IPS DF 19.7 (cell line): ENCODE measurements at places on chromosomes 11 and 22.

- DNase-seq = no peak
Measured at GRCh38 chr11:104151404-104152204, 12.3 kb downstream of the PDGFD start.

DNA sequence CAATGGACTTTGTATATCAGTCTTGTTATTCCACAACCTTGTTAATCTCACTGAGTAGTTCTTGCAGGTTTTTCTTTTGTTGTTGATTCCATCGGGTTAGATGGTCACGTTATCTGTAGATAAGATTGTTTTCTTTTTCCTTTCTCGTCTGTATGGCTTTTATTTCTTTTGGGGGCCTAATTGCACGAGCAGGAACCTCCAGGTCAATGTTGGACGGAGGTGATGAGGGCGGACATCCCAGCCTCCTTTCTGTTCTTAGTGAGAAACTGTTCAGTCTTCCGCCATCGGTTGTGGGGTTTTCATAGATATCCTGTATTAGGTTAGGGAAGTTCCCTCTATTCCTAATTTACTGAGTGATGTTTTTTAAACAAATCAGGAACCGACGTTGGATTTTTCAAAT, 4.8 kb upstream of the PRR33 start:
- no peak for DNase-seq

GRCh38 chr22:43203471-43203981, 16.6 kb upstream of the TTLL12 start:
- DNase-seq = no peak

- no peak for DNase-seq
Measured at GRCh38 chr11:3684819-3685172, 13.6 kb upstream of the CHRNA10 start.

DNA sequence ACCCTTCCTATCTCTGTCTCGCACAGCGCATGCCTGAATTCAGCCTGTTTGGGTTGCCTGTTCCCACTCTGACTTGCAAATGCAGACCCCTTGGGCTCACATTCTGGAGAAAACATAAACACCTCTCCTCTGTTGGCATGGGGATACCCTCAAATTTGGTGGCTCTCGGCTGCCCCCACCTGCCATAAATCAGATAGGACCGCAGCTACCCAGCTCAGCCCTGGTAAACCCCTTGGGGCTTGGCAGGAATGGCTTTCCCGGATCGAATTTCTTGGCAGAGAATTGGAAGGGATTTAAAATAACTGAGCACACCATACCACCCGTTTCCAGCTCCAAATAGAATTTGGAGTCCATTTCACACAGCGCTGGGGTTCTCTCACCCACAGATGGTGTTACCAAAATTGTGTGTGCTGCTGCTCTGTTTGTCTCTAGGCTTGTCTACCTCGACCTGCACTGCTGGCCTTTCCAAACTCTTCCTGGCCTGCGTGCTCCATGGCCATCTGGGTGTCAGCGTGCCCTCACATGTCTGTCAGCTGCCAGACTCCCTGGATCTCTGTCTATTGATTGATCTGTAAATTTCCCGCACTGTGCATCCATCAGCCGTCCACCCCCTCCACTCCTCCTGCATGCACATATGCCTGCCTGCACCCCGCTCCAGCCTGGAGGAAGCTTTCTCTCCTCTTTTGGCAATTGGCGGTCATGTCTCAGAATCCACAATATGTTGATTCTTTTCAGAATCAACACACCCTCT, 134.0 kb downstream of the NTM start:
- peak; percentile 64 for DNase-seq

GRCh38 chr11:62909107-62909894, 11.9 kb downstream of the CHRM1 start:
- DNase-seq = peak; percentile 97

DNA sequence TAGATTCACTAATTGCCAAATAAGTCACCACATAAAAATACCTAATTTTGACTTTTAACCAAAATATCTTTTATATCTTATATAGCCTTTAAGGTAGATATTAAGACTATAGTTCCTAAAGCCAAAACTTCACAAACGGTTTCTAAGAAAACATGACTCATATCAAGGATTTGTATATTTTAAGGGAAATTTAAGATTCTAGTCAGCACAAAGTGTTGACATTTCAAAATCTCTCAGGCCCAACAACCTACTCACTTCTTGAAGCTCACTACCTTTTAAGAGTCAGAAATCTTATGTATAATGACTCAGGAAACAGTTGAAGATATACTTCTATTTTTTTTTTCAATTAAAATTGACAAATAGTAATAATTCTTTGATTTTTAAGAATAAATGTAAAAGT, 221.9 kb downstream of the SBF2 start:
- no peak for DNase-seq

GRCh38 chr11:783581-784015, 6.3 kb downstream of the CEND1 start:
- DNase-seq = peak; percentile 91

DNA sequence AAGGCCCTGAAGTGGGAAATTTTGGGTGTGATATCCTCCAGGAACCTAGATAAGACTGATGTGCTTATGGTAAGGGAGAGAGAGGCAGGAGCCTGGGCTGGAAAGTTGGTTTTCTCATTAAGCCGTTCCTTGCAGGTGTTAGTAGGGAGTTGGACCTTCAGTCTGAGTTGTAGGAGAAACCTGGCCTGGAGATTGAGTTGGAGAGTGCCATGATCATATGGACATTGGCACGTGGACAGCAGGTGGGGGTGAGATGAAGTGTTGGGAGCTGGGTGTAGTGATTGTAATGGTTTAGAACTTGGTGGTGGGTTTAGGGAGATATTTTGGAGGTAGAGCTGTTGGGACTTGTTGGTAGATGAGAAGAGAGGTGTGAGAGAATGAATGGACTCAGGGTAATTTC, 4.9 kb downstream of the PPP6R2 start:
- no peak for DNase-seq

GRCh38 chr11:123100379-123101085, 38.6 kb upstream of the HSPA8 start:
- no peak for DNase-seq

DNA sequence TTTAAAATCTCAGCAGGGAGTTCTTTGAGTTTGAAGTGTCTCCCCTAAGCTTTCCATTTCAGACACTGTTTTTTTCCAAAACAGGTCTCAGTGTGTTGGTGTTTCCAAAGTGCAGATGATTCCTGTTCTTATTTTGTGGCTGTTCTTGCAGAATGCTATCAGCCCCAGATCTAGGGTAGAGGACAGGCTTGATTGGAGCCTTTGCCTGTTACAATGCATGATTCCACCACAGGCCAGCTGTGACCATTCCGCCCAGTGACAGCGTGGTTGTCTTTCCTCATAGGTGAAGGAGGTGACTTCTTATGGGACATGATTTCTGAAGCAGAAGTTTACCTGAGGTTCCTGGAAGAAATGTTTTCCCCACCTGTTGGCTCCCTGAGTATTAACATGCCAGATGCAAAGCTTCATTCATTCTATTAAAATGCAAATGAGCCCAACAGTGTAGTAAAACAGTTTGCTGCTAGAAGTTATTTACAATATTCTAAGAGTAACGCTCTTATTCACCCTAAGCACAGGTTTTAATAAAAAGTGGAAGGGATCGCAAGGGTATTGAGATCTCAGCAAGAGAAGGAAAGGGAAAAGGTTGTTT, 36.9 kb upstream of the BIRC3 start:
- no peak for DNase-seq

DNA sequence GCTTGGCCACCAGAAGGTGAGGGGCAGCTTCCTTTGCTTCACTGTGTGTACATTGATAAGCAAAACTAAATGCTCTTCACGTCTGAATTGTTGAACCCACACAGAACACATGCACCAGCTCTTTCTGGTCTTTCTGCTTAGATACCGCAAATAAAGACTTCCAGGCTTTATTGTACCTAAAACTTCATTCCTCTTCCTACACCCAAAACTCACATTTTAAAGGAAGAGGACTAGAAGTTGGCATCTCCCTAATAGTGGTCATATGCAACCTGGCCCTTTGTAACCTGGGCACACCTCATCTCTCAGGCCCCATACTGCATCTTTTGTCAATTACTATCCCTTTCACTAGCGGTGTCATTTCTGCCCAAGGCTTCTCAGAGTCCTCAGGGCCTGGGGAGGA, 5.9 kb downstream of the SLC17A6 start:
- DNase-seq = no peak

DNA sequence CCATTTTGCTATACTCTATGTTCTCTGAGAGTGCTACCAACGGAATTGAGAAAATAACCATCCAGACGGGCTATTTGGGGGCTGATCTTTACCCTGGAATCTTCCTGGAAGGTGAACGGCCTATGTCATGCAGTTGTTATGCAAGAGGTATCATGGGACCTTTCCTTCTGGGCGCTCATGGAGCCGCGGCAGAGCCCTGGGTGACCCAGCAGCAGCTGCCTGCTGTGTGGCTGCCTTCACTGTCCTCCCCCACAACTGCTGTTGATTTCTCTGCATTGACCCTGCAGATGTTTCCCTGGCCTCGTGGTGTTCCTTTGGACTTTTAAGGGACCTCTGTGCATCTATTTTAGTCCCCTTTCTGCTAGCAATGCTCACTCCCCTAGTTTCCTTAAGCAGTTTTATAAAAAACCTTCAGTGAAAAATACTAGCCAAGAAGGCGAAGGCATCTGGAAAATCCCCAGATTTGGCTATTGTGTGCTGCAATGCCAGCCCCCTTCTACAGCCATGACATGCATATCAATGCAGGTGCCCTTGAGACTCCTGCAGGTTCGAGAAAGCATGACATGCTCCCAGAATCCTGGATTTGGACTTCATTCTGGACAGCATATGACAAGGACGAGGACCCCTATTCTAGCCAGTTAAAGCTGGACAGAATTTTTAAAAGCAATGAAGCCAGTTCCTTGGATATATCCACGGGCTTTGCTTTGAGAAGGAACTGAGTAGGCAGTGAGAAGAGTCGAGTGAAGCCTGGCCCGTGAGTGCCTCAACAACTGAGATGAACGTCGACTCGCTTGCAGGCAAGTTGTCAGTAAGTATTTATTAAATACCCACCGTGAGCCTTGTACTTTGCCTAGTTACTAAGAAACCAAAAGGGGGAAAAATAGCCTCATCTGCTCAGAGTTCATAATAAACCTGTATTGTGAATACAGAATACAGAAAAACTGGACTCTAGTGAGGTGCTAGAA, at the start of gene SLC25A18:
SLC25A18 (plus strand) TSS at position 593 of the 965 bp plus-strand sequence. CDS start 16,447 bp downstream, outside the sequence.
- DNase-seq = no peak

GRCh38 chr11:93291898-93292297, 38.6 kb upstream of the DEUP1 start:
- DNase-seq = no peak

DNA sequence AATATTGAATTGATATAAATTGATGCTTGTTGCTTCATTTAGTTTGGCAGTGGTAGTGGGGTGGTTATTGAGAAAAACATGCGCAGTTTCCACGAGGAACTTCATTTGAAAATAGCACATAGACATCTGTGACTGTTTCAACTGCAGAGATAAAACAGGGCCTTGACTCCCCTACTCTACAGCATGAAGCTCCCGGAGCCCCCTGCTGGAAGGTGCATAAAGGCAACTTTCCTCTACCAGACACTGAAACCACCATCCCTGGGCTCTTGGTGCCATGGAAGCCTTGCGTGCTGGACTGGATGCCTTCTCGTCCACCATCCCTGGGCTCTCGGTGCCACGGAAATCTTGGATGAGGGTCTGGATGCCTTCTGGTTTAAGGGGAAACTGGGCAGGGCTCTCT, 195.9 kb downstream of the CSNK2A3 start:
- DNase-seq = peak; percentile 20

DNA sequence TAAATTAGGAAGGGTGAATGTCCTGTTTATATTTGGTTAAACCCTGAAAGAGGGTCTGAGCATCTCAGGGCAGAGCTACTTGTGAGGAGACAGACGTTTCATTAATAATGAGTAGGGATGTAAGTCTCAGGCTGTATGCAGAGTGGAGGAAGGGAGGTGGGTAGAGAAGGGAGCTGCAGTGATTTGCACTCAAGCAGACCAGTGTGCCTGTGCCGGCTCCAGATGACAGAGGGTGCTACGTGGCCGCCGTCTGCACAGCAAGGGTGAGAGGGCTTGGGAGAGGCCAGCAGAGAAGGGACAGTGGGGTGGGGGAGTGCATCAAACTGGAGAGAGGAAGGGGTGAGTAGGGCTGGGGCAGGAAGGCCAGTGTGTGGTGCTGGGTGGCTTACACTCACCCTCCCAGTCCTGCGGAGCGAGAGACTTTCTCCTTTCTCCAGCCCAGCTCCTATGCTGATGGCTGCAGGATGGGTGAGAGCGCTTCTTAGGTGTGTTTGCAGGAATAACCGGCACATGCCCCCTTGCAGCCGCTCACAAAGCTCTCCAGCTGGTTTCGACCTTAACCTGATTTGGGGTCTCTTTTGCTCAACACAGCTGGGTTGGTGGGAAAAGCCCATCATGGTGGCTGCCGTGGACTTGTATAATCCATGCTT, 130.6 kb downstream of the ST3GAL4 start:
- DNase-seq = no peak

DNA sequence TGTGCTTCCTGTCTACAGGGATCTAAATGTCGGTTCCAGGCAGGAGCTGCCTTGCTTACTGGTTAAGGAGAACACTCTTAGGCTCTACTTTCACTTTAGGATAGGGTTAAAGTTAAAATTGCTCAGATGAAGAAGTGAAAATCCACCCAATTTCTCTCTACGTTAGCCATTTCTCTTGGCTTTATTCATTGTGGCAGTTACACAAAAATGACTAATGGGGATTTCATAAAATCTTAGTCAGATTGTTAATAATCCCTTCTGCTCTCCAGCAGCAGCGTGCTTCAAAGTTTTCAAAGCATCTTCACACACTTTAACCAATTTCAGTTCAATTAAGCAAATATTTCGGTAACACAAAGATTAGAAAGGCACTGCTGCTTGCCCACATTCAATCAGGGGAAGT, 58.4 kb upstream of the RCN1 start:
- DNase-seq = no peak

DNA sequence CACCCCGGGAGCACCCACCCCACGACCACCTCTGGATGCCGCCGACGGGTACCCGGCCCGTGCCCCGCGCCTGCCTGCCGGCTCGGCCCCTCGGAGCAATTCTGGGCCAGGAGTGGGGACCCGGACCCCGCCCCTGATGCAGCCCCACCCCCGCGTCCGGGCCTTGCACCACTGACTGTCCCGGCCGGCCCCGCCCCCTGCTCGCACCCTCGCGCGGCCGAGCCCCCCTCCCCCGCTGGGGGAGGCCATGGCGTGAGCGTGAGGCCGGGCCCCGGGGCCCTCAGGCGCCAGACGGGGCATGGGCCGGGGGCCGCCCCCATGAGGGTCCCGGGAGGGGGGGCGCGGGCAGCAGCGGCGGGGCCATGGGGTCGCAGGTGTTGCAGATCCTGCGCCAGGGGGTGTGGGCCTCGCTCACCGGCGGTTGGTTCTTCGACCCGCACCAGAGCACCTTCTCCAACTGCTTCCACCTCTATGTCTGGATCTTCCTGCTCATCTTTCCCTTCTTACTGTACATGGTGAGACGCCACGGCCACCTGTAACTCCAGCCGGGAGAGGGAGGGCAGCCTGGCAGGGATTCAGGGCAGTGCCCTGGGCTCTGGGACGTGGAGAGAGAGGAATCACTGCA, 486 bp downstream of the PCNX3 start:
- no peak for DNase-seq

- DNase-seq = no peak
Measured at GRCh38 chr11:130370845-130371590, 56.3 kb upstream of the ZBTB44 start.

DNA sequence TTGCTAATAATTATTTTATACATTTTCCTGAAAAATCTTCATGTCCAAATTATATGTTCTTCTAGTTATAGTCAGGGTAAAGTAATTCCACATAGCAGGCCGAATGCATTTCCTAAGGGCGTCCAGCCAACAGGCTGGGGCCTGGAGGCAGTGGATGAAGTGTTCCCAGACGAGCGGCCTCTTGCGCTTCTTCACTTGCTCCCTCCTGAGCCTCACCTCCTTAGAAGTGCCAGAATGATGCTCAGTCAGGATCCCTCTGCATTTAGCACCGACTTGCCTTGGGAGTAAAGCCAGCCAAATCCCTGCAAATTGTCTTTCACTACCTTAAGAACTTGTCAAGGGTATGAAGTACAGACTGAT, 1.5 kb downstream of the OLFML1 start:
- DNase-seq = no peak
